ENCODE measurements at places on chromosomes 4 and X.
A peak's percentile ranks its signal among the peaks of the same experiment; 100 is the strongest.

GRCh38 chr4:19776929-19777328 lies 474.8 kb upstream of the SLIT2 start:
- peak; percentile 21 for DNase-seq

- DNase-seq = no peak
Observed at GRCh38 chrX:143800150-143800549, 79.6 kb upstream of the SPANXN2 start.

- DNase-seq = peak; percentile 23
Observed at GRCh38 chrX:17007134-17007768, 60.8 kb downstream of the REPS2 start.

DNA sequence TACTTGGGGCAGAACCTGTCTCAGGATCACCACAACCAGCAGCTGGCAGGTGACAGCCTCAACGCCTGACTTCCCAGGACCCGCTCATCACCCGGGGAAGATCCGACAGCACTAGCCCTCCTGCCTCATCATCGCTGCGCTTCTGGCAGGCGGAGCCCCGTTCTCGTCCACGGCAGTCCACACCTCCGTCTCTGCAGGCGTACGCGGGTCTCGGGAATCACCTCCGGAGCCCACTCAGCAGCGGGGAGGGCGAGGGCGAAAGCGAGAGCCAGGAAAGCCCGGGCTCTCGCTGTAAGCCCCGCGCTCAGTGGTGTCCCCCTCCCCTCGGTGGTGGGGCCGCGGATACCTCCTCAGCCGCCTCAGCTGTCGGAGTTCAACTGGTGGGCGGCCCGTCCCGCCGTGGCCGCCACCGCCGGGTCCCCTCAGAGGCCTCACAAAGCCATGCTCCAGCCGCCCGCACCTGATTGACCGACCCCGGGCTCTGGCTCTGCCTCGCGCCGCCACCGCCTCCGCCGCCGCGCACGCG lies 518 bp upstream of the CNKSR2 start:
- DNase-seq = no peak

DNA sequence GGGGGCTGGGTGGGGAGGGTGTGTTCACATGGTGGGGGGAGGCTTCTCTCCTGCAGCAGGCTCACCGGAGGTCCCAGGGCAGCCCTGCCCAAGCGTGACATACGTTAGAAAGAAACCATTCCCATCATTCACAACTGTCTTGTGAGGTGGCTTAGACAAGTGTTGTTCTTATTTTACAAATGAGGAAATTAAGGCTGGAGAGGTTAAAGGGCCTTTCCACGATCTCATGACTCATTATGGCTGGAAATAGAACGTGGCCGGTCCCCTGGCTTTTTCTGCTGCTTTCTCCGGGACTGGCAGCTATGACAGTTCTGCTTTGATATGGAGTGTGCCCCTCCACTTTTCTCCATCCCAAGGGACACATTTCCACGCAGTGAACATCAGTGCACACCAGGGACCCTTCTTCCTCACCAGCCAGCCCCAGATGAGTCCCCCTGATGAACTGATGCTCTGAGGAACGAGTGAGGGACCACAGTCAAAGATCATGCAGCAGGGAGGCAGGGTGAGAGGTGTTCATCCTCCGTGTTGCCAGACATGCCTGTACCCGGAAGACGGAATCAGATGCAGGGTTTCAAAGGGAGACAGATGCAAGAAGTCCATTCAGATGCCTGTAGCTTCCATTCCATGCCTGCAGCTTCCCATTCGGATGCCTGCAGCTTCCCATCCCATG lies 64.0 kb upstream of the ACSL1 start:
- no peak for DNase-seq

DNA sequence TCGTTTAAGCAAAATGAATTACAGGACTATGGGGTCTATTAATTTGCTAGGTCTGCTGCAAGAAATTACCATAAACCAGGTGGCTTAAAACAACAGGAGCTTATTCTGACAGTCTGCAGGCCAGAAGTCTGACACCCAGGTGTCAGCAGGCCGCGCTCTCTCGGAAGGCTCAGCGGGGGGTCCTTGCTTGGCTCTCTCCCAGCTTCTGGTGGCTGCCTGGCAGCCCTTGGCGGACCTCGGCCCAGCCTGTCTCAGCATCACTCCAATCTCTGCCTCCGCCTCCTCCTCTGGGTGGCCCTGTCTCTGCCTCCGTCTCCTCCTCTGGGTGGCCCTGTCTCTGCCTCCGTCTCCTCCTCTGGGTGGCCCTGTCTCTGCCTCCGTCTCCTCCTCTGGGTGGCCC lies 580.5 kb upstream of the FAT1 start:
- DNase-seq = no peak

- DNase-seq = peak; percentile 61
Observed at GRCh38 chr4:51895816-51896408, 53.0 kb downstream of the DCUN1D4 start.

DNA sequence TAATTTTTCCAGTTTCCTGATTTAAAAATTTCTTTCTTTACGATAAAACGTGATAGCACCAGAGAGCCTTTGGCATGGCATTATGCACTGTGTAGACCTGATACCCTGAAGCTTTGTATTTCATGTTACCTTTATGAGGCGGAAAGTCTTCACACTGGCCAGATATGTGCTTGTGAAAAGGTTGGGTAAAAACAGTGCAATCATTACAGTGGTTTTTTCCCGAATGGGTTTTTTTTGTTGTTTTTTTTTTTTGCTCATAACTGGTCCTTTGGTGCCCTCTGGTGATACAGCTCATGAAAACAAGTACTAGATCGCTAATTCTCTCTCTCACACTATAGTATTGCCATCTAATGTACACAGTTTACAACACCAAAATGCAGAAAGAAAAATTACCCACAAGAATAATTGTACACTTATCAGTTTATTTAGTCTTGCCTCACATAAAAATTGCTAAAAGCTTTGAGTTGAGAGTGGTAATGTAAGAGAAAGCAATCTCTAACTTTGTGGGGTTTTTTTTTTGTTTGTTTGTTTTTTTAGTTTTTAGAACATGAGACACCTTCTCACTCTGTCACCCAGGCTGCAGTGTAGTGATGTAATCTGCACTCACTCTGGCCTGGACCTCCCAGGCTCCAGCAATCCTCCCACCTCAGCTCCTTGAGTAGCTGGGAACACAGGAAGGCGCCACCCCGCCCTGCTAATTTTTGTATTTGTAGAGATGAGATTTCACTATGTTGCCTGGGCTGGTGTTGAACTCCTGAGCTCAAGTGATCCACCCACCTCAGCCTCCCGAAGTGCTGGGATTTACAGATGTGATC lies 21.3 kb downstream of the SPCS3 start:
- DNase-seq = peak; percentile 80

DNA sequence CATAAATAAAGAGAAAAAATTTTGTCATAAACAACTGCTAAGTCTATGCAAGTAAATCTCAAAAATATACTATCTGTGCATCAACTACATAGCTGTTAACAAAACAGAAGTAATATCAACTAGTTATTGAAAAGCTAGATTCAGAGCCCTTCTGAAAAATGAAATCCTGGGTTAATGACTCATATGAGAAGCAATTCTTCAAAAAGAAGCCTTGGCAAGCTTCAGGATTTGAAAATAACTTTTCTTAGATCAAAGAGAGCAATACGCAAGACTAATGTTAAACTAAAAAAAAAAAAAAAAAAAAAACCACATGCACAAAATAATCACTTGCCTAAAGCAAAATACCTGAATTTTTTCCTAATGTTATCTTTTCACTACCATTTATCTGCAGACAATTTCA lies 566.1 kb upstream of the BOD1L1 start:
- DNase-seq = peak; percentile 43

Data from fibroblast of lung (primary cell).